ENCODE measurements at places on chromosomes 12 and 14.
A peak's percentile ranks its signal among the peaks of the same experiment; 100 is the strongest.

GRCh38 chr12:120537856-120538220 lies 3.7 kb downstream of the RNF10 start:
- DNase-seq, result no peak

DNA sequence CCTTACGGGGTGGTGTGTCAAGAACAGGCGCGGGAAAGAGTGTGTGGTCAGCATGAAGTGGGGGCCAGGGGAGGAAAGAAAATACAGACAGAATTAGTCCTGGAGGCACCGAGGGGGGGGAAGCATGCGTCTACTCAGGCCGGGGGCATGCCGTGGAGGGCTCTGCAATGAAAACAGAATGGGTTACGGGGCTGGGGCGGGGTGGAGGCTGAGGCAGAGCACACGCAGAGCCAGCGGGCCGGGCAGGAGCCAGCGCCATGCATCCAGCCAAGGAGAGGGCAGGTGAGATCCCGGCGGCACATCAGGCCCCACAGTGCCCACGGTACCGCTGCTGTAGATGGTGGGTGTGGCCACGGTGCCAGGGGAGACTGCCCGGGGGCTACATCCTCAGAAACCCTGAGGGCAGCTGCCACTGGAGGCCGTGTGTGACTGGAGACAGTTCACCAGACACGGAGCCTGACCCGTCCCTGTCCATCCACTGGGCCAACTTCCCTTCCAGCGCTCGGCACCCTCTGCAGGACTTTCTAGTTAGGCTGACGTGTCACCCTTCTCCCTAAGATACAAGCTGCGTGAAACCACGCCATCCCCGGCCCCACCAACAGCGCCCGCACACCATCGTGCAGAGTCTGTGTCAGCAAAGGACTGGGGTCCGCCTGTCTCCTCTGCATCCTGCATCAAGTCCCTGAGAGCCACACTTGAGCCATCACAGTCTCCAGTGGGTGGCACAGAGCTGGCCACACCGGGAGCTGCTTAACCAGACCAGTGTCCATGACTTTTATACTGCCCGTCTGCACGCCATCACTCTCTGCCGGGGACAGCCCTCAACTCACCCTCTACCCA lies 87.4 kb downstream of the PIWIL1 start:
- no peak for DNase-seq

DNA sequence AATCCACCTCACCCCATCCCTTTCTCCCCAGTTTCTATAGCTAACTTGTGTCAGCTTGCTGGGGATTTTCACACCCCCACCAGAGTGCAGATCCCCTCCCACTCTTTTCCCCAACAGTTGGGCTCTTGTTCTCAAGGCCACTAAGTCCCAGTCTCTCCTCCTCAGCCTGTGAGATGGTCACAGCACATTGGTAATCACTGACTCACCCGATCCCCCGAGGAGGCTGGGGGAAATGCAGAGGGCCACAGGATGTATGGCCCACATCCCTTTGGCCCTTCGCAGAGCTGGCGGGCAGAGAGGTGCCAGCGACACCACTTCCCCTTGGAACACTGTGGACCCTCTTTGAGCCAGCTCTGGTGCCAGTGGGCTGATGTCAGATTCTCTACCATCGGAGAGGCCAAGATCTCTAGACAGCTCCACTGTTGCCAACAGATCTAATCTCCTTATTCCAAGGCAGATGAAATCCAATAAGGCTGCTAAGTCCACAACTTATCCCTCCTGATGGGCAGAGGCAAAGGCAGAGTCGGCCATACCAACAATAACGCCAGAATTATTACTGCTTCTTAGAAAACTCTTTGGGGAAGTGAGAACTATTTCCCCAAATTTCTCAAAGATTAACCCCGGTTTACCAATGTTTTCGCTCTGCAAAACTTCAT lies 1.6 kb downstream of the FMNL3 start:
- peak; percentile 61 for DNase-seq

- no peak for DNase-seq
These were observed 50.7 kb downstream of the ZC3H14 start for GRCh38 chr14:88613552-88614010.

DNA sequence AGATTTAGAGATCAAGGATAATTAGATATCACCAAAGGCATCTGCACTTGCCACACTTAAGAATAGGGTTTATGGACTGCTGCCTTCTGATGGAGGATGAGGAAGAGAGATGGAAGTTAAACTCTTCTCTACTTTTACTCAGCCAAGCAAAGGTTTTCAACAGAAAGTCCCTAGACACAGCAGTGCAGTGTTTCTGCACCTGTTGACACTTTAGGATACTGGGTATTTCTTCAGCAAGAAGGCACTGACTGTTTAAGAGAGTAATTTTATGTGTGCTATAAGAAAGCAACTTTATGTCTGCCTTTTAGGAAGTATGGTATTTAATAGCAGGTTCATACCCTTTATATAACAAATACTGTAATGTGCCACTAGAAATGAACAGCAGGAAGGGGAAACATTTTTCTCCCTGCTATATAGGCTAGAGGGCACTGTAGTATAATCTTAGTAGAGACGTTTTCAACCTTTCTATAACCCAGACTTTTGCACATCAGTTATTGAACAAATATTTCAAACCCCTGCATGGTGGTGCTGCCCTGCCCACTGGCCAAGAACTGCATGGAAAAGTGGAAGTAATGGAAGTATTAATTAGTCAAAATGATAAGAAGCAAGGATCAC lies 225.0 kb upstream of the GRIP1 start:
- DNase-seq, result no peak

- DNase-seq, result no peak
These were observed 7.3 kb upstream of the AP4S1 start for GRCh38 chr14:31018057-31018645.

GRCh38 chr12:101823891-101824290 lies 6.9 kb downstream of the GNPTAB start:
- peak; percentile 75 for DNase-seq

GRCh38 chr14:101453225-101453624 lies 108.1 kb upstream of the DIO3 start:
- DNase-seq, result no peak

- DNase-seq, result no peak
These were observed 43.0 kb downstream of the SMOC1 start for GRCh38 chr14:69922198-69922597.

GRCh38 chr14:64082837-64083236 lies 211.3 kb downstream of the ESR2 start:
- no peak for DNase-seq

DNA sequence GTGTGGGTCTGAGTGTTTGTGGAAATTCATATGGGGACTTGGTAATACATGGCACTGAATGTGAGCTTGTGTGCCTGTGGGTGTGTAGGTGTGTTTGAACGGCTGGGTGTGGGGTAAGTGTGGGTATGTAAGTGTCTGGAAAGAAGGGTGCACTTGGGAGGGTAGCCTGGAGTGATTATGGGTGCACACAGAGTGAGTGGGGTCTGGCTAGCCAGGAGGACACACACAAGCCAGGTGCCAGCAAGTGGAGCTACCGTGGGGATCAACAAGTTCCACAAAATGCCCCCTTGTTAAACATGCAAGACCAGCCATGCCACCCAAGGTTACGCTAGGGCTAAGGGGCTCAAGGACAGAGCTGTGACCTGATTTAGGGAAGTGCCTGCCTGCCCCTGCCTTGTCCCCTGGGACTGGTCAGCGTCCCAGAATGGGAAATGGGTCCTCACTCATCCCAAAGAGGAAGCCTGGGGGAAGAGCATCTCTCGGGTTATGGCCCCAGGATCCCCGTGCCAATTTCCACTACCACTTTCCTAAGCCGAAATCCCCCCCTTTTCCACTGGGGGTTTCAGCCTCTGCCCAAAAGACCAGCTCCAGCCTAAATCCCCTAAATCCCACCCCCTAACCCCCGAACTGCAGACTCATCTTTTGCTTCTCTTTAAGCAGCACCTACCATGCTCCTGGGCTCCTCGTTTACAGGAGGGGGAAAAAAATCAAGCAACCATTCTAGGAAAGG lies 118.6 kb downstream of the DICER1 start:
- no peak for DNase-seq

- DNase-seq, result no peak
These were observed 124.7 kb downstream of the DAAM1 start for GRCh38 chr14:59313144-59313651.

- no peak for DNase-seq
These were observed 78.5 kb downstream of the CCDC91 start for GRCh38 chr12:28268608-28269229.

- no peak for DNase-seq
These were observed 2.1 kb downstream of the PLD4 start for GRCh38 chr14:104926619-104927431.

DNA sequence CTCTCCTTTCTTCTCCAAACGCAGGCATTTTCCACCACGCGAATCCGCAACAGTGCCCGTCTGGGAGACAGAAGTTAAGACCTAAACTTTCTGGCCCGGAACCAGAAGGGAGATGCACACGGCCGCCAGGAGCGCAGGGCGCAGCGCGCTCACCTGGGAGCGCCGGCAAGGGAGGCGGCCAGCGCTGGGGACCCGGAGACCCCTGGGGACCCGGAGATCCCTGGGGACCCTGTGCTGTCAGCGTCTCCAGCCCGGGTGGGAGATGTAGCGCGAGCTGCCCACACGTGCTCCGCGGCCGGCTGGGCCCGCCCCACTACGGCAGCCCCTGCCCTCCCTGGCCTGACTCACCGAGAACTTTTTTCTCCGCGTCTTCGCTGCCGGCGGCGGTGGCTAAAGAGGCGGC lies 620 bp downstream of the YBX3 start:
- peak; percentile 78 for DNase-seq

- no peak for DNase-seq
These were observed 12.3 kb downstream of the ISCA2 start for GRCh38 chr14:74505831-74506230.

DNA sequence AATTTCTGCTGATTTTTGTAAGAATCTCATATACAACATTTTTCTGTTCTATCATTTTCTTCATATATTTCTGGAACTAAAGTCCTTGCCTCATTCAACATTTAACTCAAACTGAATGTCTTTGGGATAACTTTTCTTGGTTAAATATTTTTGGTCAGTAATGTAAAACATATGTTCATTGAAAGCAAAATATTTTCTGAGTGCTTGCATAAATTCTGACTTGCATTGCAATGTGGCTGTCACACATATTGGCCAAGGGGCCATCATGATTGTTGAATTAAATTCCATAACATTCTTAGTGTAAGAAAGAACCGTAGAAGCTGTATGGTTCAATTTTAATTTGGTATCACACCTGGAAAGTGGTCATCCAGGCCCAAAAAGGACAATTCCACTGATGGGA lies 369.4 kb downstream of the GALC start:
- no peak for DNase-seq

- no peak for DNase-seq
These were observed 146.2 kb upstream of the PWP1 start for GRCh38 chr12:107539196-107539939.

GRCh38 chr12:114069507-114069906 lies 103.4 kb upstream of the RBM19 start:
- no peak for DNase-seq

DNA sequence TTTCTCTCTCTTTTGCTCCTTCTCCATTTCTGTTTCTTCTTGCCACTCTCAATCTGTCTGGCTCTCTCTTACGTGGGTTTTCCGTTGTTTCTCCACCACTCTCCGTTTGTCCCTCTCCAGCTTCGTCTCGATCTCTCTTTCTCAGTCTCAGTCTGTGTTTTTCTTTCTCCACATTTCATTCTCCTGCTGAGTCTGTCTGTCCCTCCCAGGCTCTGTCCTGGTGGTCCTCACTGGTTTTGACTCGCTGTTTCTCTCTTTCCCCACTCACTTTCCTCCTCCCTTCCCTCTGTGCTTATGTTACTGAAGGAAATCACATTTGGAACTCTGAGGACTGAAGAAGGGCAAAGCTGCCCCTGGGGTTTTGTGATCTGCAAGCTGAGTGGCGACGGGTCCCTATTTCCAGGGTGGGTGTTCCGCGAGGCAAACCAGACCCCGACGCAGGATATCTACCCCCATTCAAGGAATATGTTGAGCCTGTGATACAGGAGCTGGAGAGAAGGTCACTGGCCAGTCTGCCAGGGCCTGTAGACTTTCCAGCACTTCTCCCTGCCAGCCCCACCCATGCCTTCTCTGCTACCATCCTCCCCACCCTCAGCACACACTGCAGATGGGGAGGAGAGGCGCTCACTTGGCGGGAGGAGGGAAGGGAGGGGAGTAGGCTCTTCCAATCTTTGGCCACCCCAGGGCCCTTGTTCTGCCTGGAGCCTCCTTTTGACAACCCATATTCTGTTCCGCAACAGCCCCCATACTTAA lies 102.7 kb upstream of the MAP1LC3B2 start:
- no peak for DNase-seq

- no peak for DNase-seq
These were observed 1546.9 kb upstream of the TMEM132C start for GRCh38 chr12:126719912-126720705.

DNA sequence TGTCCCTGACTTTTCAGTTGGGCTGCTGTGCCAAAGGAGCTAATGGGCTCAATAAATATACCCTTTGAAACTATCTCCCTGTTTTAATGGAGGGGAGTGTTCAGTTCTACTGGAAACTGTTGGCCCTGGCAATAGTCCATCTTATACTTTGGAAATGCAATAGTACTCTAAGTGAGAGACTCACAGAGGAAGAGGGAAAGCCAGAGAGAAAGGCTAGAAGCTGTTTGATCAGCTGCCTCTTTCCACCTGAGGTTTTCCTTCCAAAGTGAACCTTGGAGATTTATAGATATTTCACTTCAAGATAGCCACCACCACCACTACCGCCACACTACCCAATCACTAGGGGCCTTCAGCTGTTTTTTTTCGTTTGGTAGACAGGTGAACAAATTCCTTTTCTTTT lies 93.6 kb upstream of the CCDC91 start:
- no peak for DNase-seq

DNA sequence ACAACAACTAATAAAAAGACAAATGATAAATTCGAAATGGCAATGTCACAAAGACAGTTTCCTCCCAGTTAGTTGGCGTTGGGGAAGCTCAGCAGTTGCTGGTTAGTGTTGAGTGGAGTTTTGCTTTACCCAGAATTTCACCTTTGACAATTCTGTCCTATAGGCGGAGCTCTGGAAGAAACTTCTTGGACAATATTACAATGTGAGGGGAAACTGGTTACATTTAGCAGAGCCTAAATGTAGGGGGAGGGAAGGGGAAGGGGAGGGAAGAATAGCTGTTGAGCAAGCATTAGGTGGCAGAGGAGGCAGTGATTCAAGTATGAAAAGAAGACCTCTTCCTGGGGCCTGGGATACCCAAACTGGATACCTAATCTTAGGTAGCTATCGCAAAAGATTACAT lies 51.4 kb downstream of the BDKRB1 start:
- no peak for DNase-seq

DNA sequence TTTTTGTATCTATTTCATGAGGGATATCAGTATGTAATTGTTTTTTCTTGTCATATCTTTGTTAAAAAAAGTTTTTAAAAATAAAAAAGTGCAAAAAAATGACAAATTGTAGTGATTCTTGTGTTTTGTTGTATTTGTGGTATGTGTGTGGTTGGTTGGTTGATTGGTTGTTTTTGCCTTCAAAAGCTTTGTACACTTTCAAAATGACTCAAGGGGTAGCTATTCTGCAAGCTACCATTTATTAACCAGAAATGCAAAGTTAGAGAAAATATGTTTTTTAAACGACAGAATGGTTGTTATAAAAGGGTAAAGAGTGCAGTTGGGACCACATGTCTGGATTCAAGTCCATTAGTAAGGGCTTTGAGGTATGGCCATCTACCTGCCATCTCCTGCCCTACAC lies 119.3 kb downstream of the SLC35F4 start:
- no peak for DNase-seq
